Naive thymus-derived CD8-positive, alpha-beta T cell (primary cell): ENCODE measurements at places on chromosomes 12 and 14. TPM values are rescaled to one million over a fixed set of nuclear protein-coding genes. Genes with fewer than 3 reads are reported as not detected.

The C12orf42 gene
- 3.4 TPM for polyA plus RNA-seq

GRCh38 chr12:129863938-129864337, 39.9 kb downstream of the TMEM132D start:
- no peaks in the 10 kb centered on the region for H3K27me3 ChIP-seq
- no peak for DNase-seq
- no peak overlapping the region for H3K4me3 ChIP-seq

DNA sequence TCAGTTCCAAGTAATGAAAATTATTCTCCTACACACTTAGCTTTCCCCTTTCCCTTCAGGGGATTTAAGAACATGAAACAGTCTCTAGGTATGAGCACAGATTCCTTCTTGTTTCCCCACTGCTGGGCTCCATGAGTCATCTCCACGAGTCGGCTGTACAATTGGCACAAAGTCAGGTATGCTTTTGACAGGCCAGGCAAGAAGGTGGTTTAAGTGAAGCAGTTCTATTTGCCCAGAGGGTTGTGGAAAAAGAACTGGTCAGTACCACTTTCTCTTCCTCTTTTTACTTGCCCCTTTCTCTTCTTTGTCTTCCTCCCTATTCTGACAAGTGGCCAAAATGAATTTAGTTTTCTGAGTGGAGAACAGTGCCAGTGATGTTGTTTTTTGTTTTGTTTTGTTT, 16.3 kb downstream of the DYNC1H1 start:
- no peaks in the 10 kb centered on the region for H3K4me1 ChIP-seq
- DNase-seq: no peak
- H3K4me3 ChIP-seq: no peak overlapping the region
- H3K27ac ChIP-seq: peak overlapping the region; percentile 69

DNA sequence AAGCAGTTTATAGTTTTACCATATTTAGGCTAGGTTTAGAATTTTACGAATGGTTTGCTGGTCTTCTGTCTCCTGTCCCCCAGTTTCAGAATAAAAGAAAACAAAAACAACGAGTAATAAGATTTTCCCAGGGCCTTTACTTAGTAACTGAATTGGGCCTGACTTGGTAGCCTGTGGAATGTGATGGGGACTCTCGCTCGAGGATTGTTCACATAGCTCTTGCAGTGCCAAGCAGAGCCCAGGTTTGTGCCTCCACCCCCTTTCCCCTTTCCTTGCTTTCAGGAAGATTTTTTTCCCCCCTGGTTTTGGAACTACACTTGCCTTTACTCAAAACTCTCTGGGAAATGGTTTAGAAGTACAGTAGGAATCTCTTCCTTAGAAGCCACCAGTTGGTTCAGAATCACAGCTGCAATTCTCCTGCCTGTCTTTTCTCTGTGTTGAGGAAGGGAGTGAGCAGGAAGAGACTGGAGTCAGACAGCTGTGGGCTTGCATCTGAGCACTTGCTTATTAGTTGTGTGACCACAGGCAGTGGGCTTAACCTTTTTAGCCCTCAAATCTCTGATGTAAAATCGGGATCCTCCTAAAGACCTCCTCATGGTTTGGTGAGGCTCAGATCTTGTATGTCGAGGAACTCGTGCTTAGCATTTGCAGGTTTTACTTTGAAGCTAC, 501.2 kb downstream of the PCNX1 start:
- H3K27ac ChIP-seq: peak overlapping the region; percentile 58
- H3K27me3 ChIP-seq: no peaks in the 10 kb centered on the region
- peaks cover 13% of the 10 kb centered on the region for H3K4me1 ChIP-seq
- no peak overlapping the region for H3K4me3 ChIP-seq
- DNase-seq: no peak

GRCh38 chr14:51219473-51220448, 20.3 kb upstream of the TMX1 start:
- no peaks in the 10 kb centered on the region for H3K27me3 ChIP-seq
- DNase-seq: no peak
- H3K4me1 ChIP-seq: no peaks in the 10 kb centered on the region

The OTX2 gene
- polyA plus RNA-seq: not detected

- no peaks in the 10 kb centered on the region for H3K27me3 ChIP-seq
- peaks cover 78% of the 10 kb centered on the region for H3K4me1 ChIP-seq
- peak overlapping the region; percentile 82 for H3K27ac ChIP-seq
These were observed 5.2 kb downstream of the ARHGAP9 start for GRCh38 chr12:57474430-57474829.

DNA sequence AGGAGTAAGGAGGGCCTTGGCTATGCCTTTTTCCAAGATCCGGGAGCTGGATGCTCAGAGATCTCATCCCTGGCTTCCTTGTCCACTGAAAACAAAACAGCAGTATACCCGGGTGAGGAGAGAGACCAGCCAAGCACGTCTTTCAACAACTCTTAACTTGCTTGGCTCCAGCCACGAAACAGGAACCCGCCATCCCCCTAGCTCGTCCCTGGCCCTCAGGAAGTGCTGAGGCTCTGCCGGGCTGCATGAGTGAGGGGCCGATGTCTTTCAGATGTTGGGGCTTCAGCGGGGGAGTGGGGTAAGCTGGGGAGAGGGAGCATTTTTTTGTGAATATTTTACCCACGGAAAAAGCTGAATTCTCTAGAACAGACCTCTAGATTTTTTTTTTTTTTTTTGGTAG, 231.1 kb downstream of the CACNA1C start:
- H3K4me3 ChIP-seq: no peak overlapping the region
- H3K4me1 ChIP-seq: peaks cover 12% of the 10 kb centered on the region
- no peaks in the 10 kb centered on the region for H3K36me3 ChIP-seq
- peaks cover 19% of the 10 kb centered on the region for H3K27me3 ChIP-seq

The BLOC1S1 gene
- polyA plus RNA-seq: 117 TPM

GRCh38 chr12:64687816-64688215, 71.4 kb downstream of the GNS start:
- H3K27me3 ChIP-seq: no peaks in the 10 kb centered on the region
- H3K27ac ChIP-seq: peak overlapping the region; percentile 96
- H3K4me3 ChIP-seq: peak overlapping the region; percentile 80
- peaks cover 59% of the 10 kb centered on the region for H3K36me3 ChIP-seq
- H3K4me1 ChIP-seq: peaks cover 73% of the 10 kb centered on the region

The WNT5B gene
- polyA plus RNA-seq: not detected

The LRFN5 gene
- polyA plus RNA-seq: not detected

The GPR162 gene
- not detected for polyA plus RNA-seq

The KCNA5 gene
- polyA plus RNA-seq: not detected

- peaks cover 4% of the 10 kb centered on the region for H3K27me3 ChIP-seq
- H3K36me3 ChIP-seq: no peaks in the 10 kb centered on the region
- H3K4me1 ChIP-seq: no peaks in the 10 kb centered on the region
- H3K4me3 ChIP-seq: no peak overlapping the region
- H3K27ac ChIP-seq: no peak overlapping the region
These were observed 359.8 kb downstream of the ATP23 start for GRCh38 chr12:58301038-58301729.

GRCh38 chr12:52926596-52927234, 21.8 kb upstream of the KRT8 start:
- DNase-seq: no peak
- no peak overlapping the region for H3K27ac ChIP-seq
- no peaks in the 10 kb centered on the region for H3K4me1 ChIP-seq
- H3K4me3 ChIP-seq: no peak overlapping the region

The DEGS2 gene
- polyA plus RNA-seq: 0.39 TPM

- no peak overlapping the region for H3K4me3 ChIP-seq
- no peaks in the 10 kb centered on the region for H3K27me3 ChIP-seq
- no peak for DNase-seq
- H3K27ac ChIP-seq: no peak overlapping the region
These were observed 8.9 kb upstream of the C14orf132 start for GRCh38 chr14:96030108-96030760.

DNA sequence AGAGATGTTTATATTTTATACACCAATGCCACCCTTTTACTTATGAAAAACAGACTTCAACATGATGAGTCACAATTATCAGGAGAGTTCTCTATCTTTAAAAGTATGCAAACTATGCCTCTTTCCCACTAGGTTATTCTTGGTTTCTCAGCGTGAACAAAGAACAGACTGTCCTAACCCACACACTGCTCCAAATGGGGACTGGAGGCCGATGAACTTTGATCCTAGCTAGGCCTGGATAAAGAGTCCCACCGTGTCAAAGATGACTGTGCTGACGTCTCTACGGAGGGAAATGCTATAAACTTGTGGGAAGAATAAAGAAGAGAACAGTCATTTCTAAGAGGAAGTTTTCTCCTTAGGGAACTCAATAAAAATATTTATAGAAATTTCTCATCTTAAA, 160.1 kb downstream of the EPS8 start:
- no peak overlapping the region for H3K27ac ChIP-seq
- no peaks in the 10 kb centered on the region for H3K36me3 ChIP-seq
- no peaks in the 10 kb centered on the region for H3K27me3 ChIP-seq
- DNase-seq: no peak
- H3K4me3 ChIP-seq: no peak overlapping the region

GRCh38 chr14:61593330-61593729, 102.0 kb upstream of the HIF1A start:
- H3K4me3 ChIP-seq: no peak overlapping the region
- no peaks in the 10 kb centered on the region for H3K36me3 ChIP-seq
- no peak overlapping the region for H3K27ac ChIP-seq
- no peaks in the 10 kb centered on the region for H3K27me3 ChIP-seq

DNA sequence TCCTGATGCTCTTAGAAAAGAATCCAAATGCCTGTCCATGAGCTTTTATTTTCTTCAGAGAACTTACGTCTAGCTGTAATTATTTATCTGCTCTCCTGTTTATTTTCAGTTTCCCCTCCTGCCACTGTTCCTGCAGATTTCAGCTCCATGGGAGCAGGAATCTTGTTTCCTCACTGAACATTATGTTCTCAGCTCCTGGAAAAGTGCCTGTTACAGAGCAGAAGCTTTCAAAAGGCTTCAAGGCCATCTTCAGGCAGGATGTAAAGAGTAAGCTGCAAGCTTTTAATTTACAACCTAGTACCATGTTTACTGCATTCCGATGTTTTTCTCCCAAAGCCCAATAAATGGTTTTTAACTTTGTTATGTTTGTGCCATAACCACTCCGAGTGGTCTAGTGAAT, 98.4 kb upstream of the BTG1 start:
- DNase-seq: no peak
- H3K4me3 ChIP-seq: no peak overlapping the region
- peaks cover 4% of the 10 kb centered on the region for H3K36me3 ChIP-seq
- no peaks in the 10 kb centered on the region for H3K27me3 ChIP-seq
- H3K4me1 ChIP-seq: peaks cover 19% of the 10 kb centered on the region
- H3K27ac ChIP-seq: no peak overlapping the region

- no peaks in the 10 kb centered on the region for H3K36me3 ChIP-seq
- H3K4me1 ChIP-seq: peaks cover 18% of the 10 kb centered on the region
- H3K4me3 ChIP-seq: peak overlapping the region; percentile 78
- peak overlapping the region; percentile 84 for H3K27ac ChIP-seq
These were observed 60.9 kb upstream of the ARID2 start for GRCh38 chr12:45668641-45669040.

DNA sequence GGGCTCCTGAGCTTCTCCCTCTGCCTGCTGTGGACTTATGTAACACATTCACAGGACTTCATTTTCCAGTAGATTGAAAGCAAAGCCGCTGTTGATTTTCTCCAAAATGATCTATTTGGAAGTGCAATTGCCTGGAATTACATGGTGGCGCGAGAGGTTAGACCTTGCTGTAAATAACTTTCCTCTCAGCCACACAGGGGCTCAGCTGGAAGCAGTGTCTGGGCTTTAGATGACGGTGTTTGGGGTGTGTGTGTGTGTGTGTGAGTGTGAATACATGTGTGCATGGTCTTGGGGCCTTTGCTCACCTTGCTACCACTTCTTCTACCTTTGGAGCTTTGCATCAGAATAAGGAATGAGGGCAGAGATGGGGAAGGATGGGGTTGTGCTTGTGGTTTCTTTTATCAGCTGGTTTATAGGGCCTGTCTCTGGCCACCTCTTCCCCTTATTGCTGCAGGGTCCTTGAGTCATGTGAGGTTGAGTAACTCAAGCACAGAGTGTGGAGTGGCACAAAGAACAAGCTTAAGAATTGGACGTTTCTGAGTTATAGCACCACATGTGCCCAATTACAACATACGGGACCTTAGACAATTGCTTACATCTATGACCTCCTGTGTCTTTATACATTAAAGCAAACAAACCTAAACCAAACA, 280.6 kb downstream of the NRXN3 start:
- no peak for DNase-seq
- H3K4me3 ChIP-seq: no peak overlapping the region
- H3K27ac ChIP-seq: no peak overlapping the region
- no peaks in the 10 kb centered on the region for H3K36me3 ChIP-seq
- no peaks in the 10 kb centered on the region for H3K4me1 ChIP-seq

The PRH2 gene
- not detected for polyA plus RNA-seq
